ENCODE measurements at places on chromosomes 11 and 22.
A peak's percentile ranks its signal among the peaks of the same experiment; 100 is the strongest.

- DNase-seq = no peak
Measured at GRCh38 chr22:48138855-48139254, 1376.4 kb downstream of the TBC1D22A start.

DNA sequence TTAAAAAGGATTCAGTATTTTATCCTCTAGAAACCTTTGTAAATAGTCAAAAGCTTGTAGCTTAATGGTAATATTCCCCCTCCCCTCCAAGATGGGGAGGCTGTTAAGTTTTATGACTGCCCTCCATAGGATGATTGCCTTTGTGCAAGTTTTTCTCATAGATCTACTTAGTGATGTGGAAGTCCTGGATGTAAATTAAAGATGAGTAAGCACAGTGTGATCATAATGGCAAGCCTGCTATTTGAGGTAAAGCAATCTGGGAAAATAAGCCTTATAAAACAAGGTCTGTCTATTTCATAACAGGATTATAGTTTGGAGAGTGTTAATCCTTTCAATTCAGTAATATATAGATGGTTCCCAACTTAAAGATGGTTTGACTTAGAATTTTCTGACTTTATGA is 216.3 kb downstream of the DDX10 start:
- no peak for DNase-seq

- DNase-seq = no peak
Measured at GRCh38 chr11:64855596-64856304, 11.3 kb upstream of the CDC42BPG start.

GRCh38 chr11:5521540-5521939 is 5.0 kb upstream of the UBQLNL start:
- DNase-seq = no peak

GRCh38 chr11:33719587-33719986 is 16.6 kb downstream of the CD59 start:
- no peak for DNase-seq

DNA sequence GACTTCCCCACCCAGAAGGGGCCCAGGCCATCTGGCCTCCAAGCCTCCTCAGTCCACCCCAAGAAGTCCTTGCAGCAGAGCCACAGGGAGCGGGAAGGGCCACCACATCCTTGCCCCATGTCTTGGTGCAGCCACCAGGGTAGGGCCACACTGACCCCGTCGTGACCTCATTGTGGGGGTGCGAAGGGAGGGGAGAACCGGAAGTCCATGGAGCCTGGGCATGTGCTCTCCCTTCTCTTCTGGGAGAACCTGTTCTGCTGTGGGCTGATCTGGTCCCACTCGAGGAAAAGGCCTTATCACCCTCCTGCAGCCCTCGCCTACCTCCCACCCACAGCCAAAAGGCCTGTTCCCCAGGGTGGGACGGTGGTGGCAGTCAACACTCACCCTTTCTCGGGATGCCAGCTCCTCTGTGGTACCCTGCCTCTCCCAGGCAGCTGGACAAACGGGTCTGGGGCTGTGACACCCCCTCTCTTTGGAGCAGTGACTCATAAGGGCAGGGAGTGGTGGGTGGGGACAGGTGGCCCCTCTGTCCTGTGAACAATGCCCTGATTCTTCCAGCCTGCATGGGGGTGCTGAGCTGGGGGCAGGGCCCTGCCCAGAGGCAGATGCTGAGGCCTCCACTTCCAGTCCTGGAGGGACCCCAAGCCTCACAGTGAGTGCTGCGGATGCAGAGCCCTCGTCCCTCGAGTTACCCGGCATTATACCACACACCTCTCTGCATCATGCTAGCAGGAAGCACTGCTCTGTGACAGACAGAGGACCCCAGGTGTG is 14.6 kb upstream of the CTSD start:
- DNase-seq = no peak

DNA sequence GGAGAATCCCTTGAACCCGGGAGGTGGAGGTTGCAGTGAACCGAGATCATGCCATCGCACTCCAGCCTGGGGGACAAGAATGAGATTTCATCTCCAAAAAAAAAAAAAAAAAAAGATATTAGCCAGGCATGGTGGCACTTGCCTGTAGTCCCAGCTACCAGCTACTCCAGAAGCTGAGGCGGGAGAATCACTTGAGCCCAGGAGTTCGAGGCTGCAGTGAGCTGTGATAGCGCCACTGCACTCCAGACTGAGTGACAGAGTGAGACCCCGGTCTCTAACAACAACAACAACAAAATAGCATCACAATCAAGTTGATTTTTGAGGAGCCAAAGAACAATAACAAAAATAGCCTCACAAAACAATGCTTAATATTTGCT is 2.3 kb downstream of the PMM1 start:
- DNase-seq = no peak

DNA sequence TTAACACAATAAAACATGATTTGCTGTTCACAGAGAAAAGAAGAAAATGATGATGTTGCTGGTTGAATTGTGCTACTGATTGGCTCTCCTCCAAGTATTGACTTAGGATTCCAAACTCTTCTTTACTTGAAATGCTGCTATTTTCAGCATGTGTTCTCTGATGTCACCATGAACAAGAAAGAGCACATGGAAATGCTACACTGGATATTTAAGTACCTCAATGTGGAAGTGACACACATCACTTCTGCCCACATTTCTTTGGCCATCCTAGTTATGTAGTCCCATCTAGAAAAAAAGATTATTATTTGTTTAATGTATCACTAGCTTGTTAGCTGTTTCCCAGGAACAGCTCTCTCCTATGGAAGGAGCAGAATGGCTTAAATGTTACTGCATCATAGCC is 27.2 kb downstream of the OR52B2 start:
- DNase-seq = no peak

GRCh38 chr22:25354456-25354855 is 135.0 kb downstream of the CRYBB2 start:
- DNase-seq = no peak

DNA sequence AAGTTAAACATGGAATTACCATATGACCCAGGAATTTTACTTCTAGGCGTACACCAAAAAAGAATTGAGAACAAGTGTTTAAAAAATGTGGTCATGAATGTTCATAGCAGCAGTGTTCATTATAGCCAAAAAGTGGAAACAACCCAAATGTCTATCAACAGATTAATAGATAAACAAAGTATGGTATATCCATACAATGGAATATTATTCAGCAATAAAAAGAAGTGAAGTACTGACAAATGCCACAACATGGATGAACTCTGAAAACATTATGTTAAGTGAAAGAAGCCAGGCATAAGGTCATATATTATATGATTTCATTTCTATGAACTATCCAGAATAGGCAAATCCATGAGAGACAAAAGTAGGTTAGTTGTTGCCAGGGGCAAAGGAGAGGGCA is 141.7 kb upstream of the NAV2 start:
- DNase-seq = no peak

DNA sequence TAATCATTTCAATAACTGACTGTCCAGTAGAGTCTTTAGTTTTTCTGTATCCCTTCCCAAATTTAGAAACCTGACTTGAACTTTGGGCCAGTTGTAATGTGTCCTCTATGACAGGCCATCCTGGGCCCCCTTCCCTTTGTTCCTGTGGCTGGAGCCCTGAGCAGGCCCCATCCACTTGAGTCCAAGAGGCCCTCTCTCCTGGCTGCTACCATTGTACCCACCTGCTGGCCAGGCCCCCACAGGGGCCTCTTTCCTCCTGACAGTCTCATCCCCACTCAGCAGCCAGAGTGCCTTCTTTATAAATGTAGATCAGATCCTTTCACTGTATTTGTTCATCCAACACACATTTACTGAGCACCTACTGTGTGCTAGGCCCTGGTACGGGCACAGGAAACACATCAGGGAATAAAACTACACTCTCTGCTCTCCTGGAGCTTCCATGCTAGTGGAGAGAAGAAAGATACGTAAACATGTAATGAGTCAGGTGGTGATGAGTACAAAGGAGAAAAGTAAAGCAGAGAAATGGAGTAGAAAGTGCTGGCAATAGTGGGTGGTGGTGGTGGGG is 2.7 kb upstream of the LRP5 start:
- no peak for DNase-seq

- peak; percentile 61 for DNase-seq
Measured at GRCh38 chr22:22855617-22856308, 31.9 kb upstream of the IGLL5 start.

GRCh38 chr11:34566736-34567135 is 53.1 kb upstream of the ELF5 start:
- no peak for DNase-seq

- DNase-seq = no peak
Measured at GRCh38 chr11:133520707-133521106, 11.6 kb downstream of the OPCML start.

- DNase-seq = no peak
Measured at GRCh38 chr11:47514825-47515647, 37.9 kb downstream of the CELF1 start.

GRCh38 chr11:43200031-43200430 is 111.8 kb upstream of the API5 start:
- DNase-seq = no peak

DNA sequence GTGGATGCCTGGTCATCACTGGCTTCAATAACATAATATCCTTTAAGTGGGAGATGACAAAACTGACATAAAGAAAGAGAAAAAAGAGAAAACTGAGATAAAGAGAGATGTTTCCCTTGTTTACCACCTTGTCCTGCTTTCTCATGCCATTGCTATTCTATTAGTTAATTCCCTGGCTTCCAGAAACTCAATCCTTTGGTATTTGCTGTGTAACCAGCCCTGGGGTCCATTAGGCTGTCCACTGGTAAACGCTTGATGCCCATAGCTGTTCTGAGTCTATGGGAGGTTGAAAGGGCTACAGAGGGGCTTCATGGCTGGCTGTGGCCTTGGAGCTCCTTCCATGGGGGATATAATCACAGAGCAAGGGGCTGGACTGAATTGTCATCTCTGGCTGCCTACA is 243.4 kb upstream of the PLET1 start:
- no peak for DNase-seq

DNA sequence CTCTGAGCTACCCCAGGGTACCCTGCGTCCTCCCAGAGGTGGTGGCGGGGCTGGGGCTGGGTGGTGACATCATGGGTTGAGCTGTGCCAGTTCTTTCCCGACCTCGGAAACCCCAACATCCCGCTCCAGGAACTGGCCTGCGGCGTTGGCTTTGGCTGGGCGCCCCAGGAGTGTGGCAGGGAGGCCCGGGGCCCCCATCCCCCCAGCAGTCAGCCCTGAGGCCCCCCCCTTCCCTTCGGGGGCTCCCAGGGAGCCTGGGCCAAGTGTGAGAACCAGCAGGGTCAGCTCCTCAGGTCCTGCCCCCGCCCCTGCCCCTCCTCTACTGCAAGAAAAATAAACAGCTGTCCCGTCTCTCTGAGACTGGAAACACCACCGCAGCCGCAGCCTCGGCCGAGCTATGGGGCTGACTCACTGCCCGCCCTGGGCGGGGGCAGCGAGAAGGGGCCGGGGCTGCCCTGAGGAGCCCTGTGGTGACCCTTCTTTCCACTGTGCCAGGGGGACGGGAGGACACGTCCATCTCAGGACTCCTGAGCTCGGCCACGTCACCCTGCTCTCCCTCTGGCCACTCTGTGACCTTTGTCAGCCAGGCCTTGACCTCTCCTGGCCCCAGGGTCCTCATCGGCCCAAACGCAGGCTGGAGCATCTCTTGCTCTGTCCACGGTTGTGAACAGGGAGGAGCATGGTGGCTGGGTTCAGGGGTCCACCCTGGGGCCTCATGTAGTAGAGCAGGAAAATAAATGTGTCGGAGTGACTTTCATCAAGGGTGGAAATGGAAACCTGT is 73.4 kb downstream of the WNT7B start:
- no peak for DNase-seq

- no peak for DNase-seq
Measured at GRCh38 chr11:65503368-65503948, 4.6 kb downstream of the MALAT1 start.

DNA sequence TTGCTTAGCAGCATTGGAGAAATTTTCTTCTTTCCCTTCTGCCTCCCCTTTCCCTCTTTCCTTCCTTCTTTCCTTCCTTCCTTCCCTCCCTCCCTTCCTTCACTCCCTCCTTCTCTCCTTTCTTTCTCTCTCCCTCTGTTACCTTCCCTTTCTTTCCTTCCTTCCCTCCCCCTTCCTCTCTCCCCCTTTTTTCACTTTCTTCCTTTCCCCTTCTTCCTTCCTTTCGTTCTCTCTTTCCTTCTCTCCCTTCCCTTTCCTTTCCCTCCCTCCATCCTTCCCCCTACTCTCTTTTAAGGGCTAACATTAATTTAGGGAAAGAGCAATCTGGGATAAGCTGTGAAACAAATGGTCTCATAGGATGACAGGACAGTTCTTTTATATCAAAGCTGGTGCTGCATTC is 34.1 kb downstream of the SLC5A1 start:
- DNase-seq = no peak

- DNase-seq = no peak
Measured at GRCh38 chr22:50339945-50340879, 2.9 kb upstream of the PPP6R2 start.

- DNase-seq = peak; percentile 15
Measured at GRCh38 chr11:124801014-124801413, 808 bp upstream of the MSANTD2 start.

DNA sequence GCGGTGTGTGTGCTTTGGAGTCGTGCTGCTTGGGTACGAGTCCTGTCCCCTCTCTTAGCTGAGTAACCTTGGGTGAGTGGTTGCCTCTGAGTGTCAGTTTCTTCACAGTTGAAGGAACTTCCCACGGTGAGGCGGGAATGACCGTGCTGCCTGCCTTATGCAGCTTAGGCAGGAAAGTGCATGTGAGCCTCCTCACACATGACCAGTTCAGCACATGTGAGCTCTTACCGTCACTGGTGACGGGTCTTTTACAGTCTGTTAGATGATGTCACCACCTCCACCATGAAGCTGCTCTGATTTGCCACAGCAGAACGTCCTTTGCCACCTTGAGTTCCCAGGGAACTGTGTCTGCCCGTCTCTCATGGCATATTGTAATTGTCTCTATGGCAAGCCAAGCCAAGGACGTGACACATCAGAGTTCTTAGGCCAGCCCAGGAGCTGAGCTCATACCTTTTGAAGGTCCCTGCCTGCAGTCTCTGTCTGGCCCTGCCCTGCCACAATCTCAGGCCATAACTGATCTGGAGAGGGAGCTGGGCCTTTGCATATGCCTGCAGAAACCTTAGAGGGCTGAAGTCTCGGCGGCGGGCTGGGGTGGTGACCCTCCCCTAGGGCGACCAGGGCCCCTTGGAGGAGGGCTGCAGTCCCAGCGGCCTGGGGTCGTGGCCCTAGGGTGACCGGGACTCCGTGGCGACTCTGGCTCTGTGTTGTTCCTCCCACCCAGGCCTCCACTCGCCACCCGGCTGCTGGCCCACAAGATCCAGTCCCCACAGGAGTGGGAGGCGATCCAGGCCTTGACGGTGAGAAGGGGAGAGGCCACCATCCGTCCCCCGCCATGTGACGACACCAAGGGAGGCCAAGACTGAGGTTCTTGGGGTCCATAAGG is 7.8 kb downstream of the GGA1 start:
- no peak for DNase-seq

- DNase-seq = peak; percentile 68
Measured at GRCh38 chr11:1260023-1260501, 37.2 kb downstream of the MUC5B start.

- no peak for DNase-seq
Measured at GRCh38 chr11:31050061-31050765, 319.3 kb downstream of the DCDC1 start.

GRCh38 chr11:102368472-102368871 is 21.5 kb downstream of the BIRC2 start:
- DNase-seq = peak; percentile 74

Measured in GM20000 (cell line).